ENCODE measurements at places on chromosomes 2 and 18.
A peak's percentile ranks its signal among the peaks of the same experiment; 100 is the strongest.

- peak; percentile 58 for DNase-seq
Measured at GRCh38 chr2:29106980-29107388, 8.2 kb upstream of the CLIP4 start.

DNA sequence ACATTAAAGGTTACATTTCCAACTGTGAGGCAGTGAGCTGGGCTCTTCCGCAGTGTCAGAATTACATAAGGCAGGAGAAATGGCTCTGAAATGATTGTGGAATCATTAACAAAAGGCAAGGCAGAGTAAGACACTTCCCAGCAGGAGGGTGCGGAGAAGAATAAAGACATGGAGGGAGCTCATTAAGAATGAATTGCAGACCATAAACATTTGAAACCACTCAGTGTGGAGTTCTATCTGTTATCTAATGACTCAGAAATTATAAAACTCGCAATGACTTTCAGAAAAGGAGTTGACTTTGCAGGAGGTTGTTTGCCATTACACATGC, 77.0 kb downstream of the SMIM21 start:
- DNase-seq: no peak

DNA sequence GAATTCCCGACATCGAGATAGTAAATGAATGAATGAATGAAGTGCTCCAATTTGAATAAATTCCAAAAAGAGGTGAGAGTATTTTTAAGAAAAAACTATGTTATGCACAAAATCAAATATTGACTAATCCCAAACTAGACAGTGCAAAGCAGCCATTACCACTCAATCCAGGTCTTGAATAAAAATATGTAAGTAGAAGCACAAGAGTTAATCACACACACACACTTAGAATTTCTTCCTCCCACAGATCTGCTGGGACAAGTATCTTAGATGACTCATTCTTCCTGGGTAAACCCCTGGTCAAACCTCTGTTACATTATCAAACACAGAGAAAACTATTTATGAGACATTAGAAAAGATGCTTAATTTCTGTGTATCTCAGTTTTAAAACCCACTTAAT, 102.0 kb downstream of the PLA2R1 start:
- no peak for DNase-seq

DNA sequence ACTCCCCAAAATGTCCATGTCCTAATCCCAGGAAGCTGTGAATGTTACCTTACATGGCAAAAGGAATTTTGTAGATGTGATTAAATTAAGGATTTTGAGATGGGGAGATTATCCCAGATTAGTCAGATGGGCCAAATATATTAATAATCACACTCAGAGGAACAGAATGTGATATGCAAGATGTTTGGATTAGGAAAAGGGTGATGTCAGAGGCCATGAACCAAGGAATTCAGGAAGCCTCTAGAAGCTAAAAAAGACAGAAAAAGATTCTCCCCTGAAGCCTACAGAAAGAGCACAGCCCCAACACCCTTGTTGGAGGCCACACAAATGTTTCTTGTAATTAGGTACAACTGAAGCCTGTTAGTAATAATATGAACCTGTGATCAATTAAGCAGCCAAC, 13.1 kb downstream of the TMEM131 start:
- no peak for DNase-seq

GRCh38 chr18:55780586-55781071, 192.6 kb upstream of the TCF4 start:
- no peak for DNase-seq

Data from foreskin melanocyte (primary cell).